ENCODE measurements at places on chromosomes 7 and 10.
A peak's percentile ranks its signal among the peaks of the same experiment; 100 is the strongest.

DNA sequence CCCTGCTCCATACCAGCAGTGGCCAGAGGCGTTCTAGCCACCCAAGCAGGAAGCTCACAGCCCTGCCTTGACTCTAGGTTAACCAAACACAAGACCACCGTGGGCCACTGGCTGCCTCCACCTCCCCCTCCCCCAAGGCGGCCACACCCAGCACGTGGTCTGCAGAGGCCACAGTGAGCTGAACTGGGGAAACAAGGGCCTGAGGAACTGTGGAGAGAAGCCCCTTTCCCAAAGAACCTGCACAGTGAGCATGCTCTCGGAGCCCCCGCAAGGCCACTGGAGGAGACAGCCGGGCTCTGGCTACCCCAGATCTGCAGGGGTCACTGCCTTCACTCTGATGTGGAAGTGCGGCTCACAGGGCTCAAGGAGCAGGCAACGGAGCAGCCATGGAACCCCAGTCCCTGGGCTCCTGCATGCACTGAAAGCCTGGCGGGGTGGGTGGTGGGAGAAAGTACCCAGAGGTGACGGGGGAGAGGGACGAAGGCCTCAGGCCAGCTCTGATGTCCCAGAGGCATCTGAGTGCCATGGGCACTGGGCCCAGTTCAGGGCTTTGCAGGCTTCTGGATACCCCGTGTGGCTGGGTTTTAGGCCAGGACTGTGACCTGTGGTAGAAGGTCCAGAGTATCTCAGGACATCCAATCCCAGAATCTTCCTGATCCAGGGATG is 189.2 kb downstream of the EBF3 start:
- DNase-seq, result no peak

- peak; percentile 4 for DNase-seq
These were observed 560.5 kb upstream of the GALNT17 start for GRCh38 chr7:70571403-70571934.

GRCh38 chr10:132030898-132031463 is 34.8 kb upstream of the JAKMIP3 start:
- DNase-seq, result no peak

DNA sequence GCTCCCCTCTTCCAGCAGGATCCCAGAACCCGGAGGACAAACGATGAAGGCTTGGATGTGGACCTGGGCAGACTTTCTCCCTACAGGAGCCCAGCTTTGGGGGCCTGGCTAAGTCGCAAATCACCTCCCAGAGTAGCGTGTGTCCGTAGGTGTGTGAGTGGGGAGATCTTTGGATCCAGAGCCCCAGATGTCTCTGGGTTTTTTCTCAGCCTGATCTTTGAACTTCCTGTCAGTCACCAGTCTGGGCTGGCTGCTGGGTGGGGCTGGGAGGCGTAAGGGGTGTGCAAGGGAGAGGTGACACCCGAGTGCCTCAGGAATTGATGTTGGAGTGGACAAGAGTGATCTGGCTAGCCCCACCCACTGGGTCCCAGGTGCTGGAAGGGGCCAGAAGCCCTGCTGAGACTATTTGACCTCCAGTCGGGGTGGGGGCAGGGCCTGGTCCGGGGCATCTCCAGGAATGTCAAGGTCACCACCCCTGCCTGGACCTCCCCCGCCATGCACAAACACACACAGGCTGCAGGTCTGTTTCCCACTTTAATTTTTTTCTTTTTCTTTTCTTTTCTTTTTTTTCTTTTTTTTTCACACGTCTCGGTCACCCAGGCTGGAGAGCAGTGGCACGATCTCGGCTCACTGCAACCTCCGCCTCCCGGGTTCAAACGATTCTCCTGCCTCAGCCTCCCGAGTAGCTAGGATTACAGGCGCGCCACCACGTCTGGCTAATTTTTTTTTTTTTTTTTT is at the start of gene MOGAT3:
MOGAT3 (minus strand) TSS at position 175 of the 738 bp plus-strand sequence. CDS start 182 bp downstream, outside the sequence.
- no peak for DNase-seq

- no peak for DNase-seq
These were observed 3.1 kb downstream of the GIMAP2 start for GRCh38 chr7:150688630-150689029.

GRCh38 chr7:110534241-110534931 is 556.5 kb upstream of the LRRN3 start:
- DNase-seq, result no peak

DNA sequence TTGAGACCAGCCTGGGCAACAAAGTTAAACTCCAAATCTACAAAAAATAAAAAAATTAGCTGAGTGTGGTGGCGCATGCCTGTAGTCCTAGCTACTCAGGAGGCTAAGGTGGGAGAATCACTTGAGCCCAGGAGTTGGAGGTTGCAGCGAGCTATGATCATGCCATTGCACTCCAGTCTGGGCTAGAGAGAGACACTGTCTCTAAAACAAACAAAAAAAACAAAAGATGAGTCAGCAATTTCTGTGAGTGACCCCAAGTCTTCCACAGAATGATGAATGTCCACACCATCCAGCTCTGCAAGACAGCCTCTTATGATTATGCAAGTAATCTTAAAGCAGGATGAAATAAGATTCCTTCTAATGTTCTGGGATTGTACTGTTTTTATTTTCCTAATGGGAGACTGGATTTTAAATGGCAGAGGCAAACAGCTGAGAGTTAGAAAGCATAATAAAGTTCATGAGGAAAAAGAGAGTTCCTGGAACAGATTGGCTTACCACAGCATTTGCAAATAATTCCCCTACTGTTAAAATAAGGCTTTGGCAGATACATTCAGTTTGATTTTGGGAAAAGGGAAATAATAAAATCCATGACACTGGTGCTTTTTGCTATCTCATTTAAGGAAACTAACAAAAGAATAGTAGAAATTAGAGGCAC is 18.9 kb upstream of the PRKAR2B start:
- DNase-seq, result no peak

DNA sequence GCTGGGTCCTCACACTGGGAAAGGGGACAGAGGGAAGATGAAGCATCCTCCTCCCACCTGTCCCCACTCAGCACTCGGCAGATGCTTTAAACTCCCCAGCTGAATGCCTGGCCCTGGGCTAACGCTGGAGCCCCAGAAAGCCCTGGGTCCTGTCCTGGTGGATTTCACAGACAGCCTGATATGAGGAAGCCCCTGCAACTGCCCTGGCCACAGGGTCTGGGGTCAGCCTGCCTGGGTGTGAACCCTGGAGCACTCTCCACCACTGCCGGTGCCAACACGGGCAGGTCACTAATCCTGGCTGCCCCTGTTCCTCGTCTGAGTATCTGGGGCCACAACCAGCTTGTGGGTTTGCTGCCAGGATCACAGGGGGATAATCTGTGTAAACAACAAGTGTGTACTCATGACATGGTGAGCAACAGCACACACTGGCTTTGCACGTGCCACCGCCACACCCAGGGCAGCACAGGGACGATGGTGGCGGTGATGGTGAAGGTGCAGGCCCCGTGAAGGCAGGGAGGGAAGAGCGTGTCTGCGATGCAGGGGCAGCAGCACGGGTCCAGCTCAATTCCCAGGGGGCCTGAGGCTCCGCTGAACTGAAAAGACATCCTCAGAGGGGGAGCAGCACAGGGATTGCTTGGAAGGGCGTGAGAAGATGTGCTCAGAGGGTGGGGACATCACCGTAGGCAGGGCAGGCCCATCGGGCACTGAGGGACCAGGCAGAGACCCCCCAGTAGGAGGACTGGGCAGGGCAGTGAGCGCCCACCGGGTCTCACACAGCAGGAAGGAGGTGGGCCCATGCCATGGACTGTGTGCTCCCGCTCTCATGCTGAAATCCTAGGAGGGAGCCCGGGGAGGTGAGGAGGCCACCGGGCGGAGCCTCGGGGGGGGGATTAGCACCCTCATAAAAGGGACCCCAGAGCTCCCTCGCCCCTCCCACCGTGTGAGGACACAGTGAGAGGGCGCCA is 238.7 kb downstream of the MAD1L1 start:
- DNase-seq, result no peak

DNA sequence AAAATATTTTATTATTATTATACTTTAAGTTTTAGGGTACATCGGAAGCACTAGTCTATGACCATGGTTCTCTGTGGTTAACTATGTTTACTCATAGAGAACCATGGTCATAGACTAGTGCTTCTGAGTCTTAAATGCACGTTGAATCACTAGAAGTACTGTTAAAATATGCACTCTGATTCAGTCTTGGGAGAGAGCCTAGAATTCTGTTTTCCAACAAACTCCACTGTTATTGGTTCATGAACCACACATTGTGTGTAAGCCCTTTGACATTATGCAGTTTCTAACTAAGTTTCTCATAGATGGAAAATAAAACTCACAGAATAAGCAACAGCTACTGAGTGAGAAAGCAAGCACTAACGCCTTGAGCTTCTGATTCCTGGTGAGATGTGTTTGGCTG is 1120.6 kb downstream of the SORCS1 start:
- no peak for DNase-seq

DNA sequence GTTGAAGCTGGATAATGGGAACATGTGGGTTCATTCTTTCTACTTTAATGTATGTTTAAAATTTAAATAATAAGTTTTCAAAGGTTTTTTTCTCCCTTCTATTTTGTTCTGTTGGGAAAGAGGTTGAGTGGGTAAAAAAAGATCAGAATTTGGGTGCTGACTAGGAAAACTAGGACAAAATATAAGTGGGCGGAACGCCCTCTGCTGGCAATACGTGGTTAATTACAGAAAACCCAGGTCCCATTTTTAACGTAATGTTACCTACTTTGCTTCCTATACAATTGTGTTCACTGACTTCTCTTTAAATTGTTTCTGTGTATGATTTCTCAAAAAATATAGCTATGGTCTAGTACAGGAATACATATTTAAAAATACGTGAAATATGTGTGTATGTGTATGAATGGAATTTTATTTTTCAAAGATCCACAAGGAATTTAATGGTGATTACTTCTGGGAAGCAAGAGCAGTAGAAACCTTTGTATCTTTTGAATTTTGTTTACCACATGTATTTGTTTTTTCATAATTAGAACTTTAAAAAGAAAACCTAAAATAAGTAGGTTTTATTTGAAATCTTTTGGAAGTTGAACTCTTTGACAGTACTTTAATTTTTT is 8.7 kb downstream of the ECD start:
- DNase-seq, result peak; percentile 25

GRCh38 chr7:150992833-150993302 is 2.1 kb downstream of the NOS3 start:
- no peak for DNase-seq
